ENCODE measurements at places on chromosomes 16 and 17.

DNA sequence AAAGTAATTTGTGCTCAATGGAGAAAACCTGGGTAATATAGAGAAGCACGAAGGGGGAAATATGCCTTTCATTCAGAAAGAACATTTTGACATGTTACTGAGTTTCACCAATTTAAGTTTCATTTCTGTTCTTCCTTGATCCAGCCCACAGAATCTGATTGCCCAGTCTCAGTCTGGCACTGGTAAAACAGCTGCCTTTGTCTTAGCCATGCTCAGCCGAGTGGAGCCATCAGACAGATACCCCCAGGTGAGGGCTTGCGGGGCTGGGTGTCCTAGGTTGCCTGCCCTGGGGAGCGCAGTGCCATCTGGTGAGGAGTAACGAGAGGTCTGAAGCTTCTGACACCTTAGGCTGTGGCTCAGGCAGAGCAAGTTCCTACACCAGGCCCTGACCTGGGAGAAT is 17.7 kb downstream of the DDX19A start:
- no peak for DNase-seq

- no peak for DNase-seq
These were observed 64.5 kb downstream of the TANGO6 start for GRCh38 chr16:68907781-68908181.

DNA sequence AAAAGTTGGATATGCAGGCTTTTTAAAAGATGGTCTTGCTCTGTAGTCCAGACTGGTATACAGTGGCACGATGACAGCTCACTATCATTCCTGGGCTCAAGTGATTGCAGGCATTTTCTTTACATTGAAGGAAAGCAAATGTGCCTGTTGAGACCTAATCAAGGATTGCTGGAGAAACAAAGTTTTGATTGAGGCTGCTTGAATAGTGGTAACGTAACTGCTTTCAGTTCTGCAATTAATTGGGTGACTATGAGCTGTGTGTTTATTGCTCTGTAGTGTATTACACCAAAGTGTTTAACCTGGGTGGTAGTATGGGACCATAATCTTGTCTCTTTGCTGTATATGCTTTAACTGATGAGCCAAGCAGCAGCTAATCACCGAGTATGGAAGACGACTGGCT is 2.3 kb downstream of the UBB start:
- DNase-seq = no peak

- no peak for DNase-seq
These were observed 3.0 kb downstream of the CDH11 start for GRCh38 chr16:65118871-65119270.

DNA sequence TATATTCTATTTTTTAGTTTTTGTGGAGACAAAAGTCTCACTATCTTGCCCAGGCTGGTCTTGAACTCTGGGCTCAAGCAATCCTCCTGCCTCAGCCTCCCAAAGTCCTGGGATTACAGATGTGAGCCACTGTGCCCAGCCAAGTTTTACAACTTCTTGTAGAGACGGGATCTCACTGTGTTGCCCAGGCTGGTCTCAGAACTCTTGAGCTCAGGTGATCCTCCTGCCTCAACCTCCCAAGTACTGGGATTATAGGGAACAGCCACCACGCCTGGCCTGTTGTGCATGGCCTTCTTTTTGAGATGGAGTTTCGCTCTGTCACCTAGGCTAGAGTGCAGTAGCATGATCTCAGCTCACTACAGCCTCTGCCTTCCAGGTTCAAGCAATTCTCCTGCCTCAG is 6.2 kb upstream of the CENPT start:
- DNase-seq = no peak

All from SHP77 (cell line).